Natural killer cell treated with Interleukin-12 subunit alpha and Interleukin-12 subunit beta and Interleukin-15 and Interleukin-18, amount 100 ng/mL, for 72 hours (primary cell): ENCODE measurements at places on chromosomes 12 and 14.

- H3K27me3 ChIP-seq: peaks cover 16% of the 10 kb centered on the region
- DNase-seq: no peak
- H3K27ac ChIP-seq: no peak overlapping the region
- H3K4me1 ChIP-seq: peaks cover 18% of the 10 kb centered on the region
Observed at GRCh38 chr14:103935102-103935501, 6.8 kb downstream of the TDRD9 start.

DNA sequence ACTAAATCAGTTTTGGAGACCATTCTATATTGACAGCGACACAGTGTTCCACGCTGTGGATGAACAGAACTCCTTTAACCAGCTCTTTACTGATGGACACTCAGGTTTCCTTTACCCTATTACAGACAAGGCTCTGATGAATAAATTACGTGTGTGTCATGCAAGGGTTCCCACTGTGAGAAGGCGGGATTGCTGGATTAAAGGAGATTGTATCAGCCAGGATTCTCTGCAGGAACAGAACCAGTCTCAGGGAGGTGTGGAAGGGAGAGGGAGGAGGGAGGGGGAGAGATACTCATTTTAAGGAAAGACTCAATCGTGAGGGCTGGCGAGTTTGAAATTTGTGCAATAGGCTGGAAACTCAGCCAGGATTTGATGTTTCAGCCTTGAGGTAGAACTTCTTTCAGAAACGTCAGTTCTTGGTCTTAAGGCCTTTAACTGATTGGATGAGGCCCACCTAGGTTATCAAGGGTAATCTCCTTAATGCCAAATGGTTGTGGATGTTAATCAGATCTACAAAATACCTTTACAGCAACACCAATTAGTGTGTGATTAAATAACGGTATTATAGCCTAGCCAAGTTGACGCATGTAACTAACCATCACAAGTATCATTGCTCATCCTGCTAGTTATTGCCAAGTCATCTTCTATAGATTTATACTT lies 104.0 kb downstream of the GCH1 start:
- no peak overlapping the region for H3K27ac ChIP-seq
- peaks cover 10% of the 10 kb centered on the region for H3K36me3 ChIP-seq
- H3K27me3 ChIP-seq: peaks cover 31% of the 10 kb centered on the region
- no peak for DNase-seq

DNA sequence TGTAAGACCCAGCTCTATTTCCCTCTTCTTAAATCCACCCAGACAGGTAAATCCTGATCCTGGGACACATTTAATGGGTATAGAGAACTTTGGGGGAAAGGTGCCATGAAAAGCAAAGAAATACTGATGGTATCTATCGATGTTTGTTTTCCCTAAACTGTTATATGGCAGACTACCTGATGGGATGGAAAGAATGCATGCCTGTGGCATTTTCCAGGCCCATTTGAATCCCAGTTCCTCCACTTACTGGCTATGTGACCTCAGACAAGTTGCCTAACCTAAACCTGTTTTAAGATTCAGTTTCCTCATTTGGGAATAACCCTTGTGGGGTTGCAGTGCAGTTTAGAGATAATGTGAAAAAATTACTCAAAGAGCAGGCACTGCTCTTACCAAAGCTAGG lies 404.5 kb downstream of the FUT8 start:
- no peak for DNase-seq
- H3K27ac ChIP-seq: no peak overlapping the region
- no peaks in the 10 kb centered on the region for H3K36me3 ChIP-seq
- H3K4me3 ChIP-seq: no peak overlapping the region
- H3K4me1 ChIP-seq: no peaks in the 10 kb centered on the region
- H3K27me3 ChIP-seq: no peaks in the 10 kb centered on the region

- no peaks in the 10 kb centered on the region for H3K4me1 ChIP-seq
- no peak overlapping the region for H3K27ac ChIP-seq
- no peak for DNase-seq
- no peak overlapping the region for H3K4me3 ChIP-seq
- H3K36me3 ChIP-seq: no peaks in the 10 kb centered on the region
Observed at GRCh38 chr12:72102150-72102549, 163.5 kb downstream of the TPH2 start.

GRCh38 chr12:16266085-16266484 lies 11.4 kb downstream of the SLC15A5 start:
- no peaks in the 10 kb centered on the region for H3K4me1 ChIP-seq
- H3K27me3 ChIP-seq: no peaks in the 10 kb centered on the region
- no peak for DNase-seq
- no peak overlapping the region for H3K4me3 ChIP-seq
- peaks cover 4% of the 10 kb centered on the region for H3K36me3 ChIP-seq

DNA sequence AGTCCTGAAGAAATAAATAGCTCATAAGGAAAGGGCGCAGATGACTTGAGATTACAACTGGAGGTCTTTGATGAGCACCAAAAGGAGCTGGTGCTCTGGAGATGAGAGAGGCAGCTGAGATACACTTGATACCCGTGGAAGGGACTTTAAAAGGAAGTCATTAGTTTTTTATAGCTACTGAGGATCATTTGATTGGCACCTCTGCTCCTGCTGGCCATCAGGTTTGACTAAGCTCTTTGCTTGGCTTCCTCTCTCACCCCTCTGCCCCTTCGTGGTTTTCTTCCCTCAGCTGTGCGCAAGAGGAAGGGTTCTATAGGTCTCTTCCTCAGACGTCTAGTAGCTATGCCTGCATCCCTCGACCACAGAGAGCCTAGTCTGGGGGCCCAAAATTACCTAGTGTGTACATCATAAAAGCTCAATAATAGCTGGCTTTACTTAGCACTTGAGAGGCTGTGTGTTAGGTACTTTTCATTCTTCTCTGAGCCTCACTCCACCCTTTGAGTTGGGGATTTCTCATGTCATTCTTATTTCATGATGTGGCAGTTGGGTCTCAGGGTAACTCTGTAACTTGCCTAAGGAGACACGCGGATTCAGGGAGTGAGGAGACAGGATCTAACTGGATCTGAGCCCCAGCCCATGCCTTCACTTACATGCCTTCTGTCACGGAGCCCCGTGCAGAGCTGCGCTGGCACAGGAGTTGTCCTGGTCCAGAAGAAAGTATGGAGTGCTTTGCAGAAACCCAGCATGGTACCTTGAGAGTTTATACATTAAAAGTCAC lies 68.4 kb upstream of the ASPG start:
- H3K27ac ChIP-seq: no peak overlapping the region
- H3K27me3 ChIP-seq: peaks cover 21% of the 10 kb centered on the region
- DNase-seq: no peak
- no peaks in the 10 kb centered on the region for H3K4me1 ChIP-seq
- H3K4me3 ChIP-seq: no peak overlapping the region
- H3K36me3 ChIP-seq: no peaks in the 10 kb centered on the region

GRCh38 chr14:94180655-94181271 lies 6.6 kb downstream of the PPP4R4 start:
- peak overlapping the region; percentile 4 for H3K27ac ChIP-seq
- no peaks in the 10 kb centered on the region for H3K36me3 ChIP-seq
- H3K27me3 ChIP-seq: peaks cover 24% of the 10 kb centered on the region

DNA sequence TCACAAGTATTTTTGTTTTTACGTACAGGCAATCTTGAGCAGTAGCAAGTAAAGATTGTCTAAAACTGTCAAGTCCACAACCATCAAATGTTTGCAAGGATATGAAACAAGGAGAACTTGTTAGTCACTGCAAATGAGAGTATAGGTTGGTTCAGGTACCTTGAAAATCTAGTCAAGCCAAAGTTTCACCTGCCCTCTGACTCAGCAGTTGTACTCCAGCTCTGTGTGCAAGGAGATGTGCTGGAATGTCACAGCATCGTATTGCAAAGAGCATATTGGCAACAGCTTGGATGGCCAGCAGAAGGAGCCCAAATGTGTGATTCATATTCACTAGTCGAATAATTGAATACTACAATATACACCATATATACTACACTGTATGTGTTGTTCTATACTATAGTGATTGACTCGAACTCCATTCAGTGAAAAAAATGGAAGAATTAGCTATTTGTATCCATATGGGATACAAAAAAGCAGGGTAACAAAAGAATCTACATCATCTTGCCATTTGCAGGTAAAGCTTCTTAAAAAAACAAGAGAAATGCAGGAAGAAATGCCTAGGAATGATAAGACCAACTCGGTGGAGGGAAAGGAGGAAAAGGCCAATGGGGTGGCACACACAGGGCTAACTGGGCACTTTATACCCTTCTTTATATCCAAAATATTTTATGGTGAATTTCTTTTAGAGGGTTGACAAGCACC lies 44.0 kb downstream of the EID3 start:
- H3K4me1 ChIP-seq: peaks cover 3% of the 10 kb centered on the region
- DNase-seq: no peak
- no peak overlapping the region for H3K27ac ChIP-seq
- H3K4me3 ChIP-seq: no peak overlapping the region

DNA sequence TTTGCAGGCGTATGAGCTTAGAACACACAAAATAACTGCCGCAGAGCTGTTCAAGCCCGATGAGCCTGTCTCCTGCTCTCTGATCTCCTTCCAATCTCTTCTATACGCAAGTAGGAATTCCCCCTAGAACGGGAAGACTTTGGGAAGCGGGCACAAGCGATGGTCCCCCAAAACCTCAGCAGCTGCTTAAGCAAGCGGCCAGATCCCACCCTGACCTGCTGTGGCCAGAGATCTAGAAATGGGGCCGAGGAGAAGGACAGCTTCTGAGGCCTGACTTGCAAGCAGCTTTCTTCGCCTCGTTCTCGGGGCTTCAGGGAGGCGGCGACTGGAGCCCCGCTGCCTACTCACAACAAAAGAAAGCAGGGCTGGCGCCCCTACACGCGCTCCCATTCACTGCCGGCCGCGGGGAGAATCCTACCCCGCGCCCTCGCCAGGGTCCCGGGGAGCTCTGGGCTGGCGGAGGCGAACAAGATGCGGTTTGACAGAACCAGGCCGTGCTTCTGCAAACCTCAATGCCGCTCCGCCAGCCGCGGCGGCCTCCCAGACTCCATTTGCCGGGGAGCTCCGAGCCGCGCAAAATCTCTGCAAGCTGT lies 922 bp downstream of the TBX5 start:
- no peak overlapping the region for H3K4me3 ChIP-seq
- no peaks in the 10 kb centered on the region for H3K36me3 ChIP-seq
- H3K4me1 ChIP-seq: no peaks in the 10 kb centered on the region
- H3K27me3 ChIP-seq: peaks cover 59% of the 10 kb centered on the region
- no peak for DNase-seq
- no peak overlapping the region for H3K27ac ChIP-seq

DNA sequence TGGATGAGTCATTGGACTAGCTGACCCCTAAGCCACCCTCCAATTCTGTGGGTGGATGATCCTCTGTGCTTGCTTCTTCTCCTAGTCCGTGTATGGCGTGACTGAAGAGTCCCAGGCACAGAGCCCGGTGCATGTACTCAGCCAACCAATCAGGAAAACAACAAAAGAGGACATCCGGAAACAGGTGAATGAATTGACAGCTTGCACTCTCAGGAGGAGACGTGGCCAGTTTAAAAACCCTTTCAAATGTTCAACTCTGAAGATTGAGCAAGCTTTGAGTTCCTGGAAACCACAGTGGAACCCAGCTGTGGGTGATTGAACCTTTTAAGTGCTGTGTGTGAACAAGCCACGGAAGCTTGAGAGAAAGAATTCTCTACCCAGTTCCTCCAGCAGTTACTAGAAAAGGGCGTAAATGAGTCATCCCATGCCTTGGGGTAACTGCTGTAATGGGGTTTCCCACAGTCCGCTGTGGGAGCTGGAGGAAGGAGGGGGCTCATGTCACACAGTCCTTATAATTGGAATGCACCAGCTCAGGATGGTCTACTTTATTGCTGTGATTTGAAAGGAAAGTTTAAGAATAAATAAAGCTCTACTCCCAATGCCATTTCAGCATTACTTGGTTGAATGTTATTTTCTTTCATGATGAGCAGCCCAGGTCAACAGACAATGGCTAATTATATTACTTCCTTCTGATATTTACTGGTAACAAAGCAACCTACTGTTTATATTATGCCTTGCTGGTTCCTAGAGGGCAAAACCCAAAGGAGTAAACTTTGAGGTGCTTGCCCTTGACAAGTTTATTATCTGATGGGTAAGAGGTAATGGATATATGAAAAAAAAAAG lies 417.0 kb downstream of the DPF3 start:
- peak overlapping the region; percentile 95 for H3K27ac ChIP-seq
- no peaks in the 10 kb centered on the region for H3K27me3 ChIP-seq
- peak; percentile 91 for DNase-seq
- H3K4me1 ChIP-seq: peaks cover 56% of the 10 kb centered on the region
- H3K36me3 ChIP-seq: no peaks in the 10 kb centered on the region

GRCh38 chr12:120119271-120119973 lies 2.9 kb upstream of the RAB35 start:
- peak overlapping the region; percentile 91 for H3K27ac ChIP-seq
- H3K36me3 ChIP-seq: peaks cover 13% of the 10 kb centered on the region
- H3K4me3 ChIP-seq: peak overlapping the region; percentile 95

DNA sequence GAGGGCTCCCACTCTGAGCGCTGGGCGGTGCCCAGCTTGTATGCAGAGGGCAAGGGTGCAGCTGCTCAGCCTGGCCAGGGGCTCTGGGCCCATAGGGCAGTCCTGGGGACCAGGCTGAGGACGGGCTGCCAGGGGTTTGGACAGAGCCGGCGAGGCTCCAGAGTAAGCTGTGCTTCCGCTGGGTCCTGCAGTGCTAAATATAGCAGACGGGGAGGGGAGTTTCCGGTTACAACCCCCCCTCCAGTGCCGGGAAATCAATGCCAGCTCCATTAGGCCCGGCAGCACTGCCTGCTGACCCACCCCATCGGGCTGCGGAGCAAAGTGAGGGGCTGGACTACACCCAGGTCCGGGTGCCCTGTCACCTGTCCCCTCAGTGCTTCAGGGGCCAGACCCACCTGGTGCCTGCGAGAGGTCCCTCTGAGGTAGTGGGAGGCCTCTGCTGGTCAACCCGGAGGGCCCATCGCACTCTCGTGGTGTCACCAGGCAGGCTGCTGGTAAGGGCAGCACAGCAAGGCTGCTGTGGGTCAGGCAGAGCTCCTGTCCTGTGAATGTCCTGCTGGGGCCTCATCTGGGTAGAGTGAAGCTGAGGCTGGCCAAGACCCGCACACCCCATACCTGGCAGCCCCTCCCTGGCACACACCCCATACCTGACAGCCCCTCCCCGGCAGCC lies 2.6 kb upstream of the JAG2 start:
- no peak overlapping the region for H3K4me3 ChIP-seq
- H3K27ac ChIP-seq: no peak overlapping the region
- H3K36me3 ChIP-seq: no peaks in the 10 kb centered on the region
- peaks cover 7% of the 10 kb centered on the region for H3K4me1 ChIP-seq

- H3K27ac ChIP-seq: no peak overlapping the region
- peaks cover 11% of the 10 kb centered on the region for H3K4me1 ChIP-seq
- peaks cover 8% of the 10 kb centered on the region for H3K36me3 ChIP-seq
- H3K27me3 ChIP-seq: no peaks in the 10 kb centered on the region
Observed at GRCh38 chr12:52078276-52078675, 1.2 kb upstream of the SMIM41 start.

GRCh38 chr14:53325176-53325806 lies 172.2 kb upstream of the DDHD1 start:
- no peaks in the 10 kb centered on the region for H3K36me3 ChIP-seq
- H3K4me3 ChIP-seq: no peak overlapping the region
- H3K27ac ChIP-seq: no peak overlapping the region
- no peak for DNase-seq
- no peaks in the 10 kb centered on the region for H3K27me3 ChIP-seq
